IMR-90 (cell line): ENCODE measurements at places on chromosomes 2 and 18. TPM values are rescaled to one million over a fixed set of nuclear protein-coding genes. Genes with fewer than 3 reads are reported as not detected.

The TMEM247 gene
- total RNA-seq = not detected in 2 replicates

The MARS2 gene
- total RNA-seq = 3.8 and 3.9 TPM in 2 replicates

The FKBP1B gene
- total RNA-seq = 8.9 and 10.2 TPM in 2 replicates

The DYSF gene
- total RNA-seq = under 0.01 and 0.18 TPM in 2 replicates

The L3MBTL4 gene
- under 0.01 TPM in 1 of 2 replicates, not detected in the other for total RNA-seq

The G6PC2 gene
- not detected in 2 replicates for total RNA-seq

The FAM124B gene
- not detected in 2 replicates for total RNA-seq

The CLEC4F gene
- total RNA-seq = not detected in 2 replicates

The UGT1A8 gene
- total RNA-seq = not detected in 2 replicates

The STK25 gene
- total RNA-seq = 203 and 258 TPM in 2 replicates

The FRZB gene
- 0.18 and 0.28 TPM in 2 replicates for total RNA-seq

The ERFE gene
- 0.56 and 1.3 TPM in 2 replicates for total RNA-seq

The NHEJ1 gene
- 15.3 and 23.1 TPM in 2 replicates for total RNA-seq

The RESP18 gene
- total RNA-seq = not detected in 2 replicates

The UNC80 gene
- total RNA-seq = not detected in 2 replicates

The DNAH6 gene
- under 0.01 TPM in 2 replicates for total RNA-seq

The SCG2 gene
- 0.36 and 0.56 TPM in 2 replicates for total RNA-seq

The SERPINB10 gene
- total RNA-seq = not detected in 2 replicates
